NCI-H226 (cell line): ENCODE measurements at places on chromosomes 4 and X.
A peak's percentile ranks its signal among the peaks of the same experiment; 100 is the strongest.

- DNase-seq, result peak; percentile 86
These were observed 27.6 kb upstream of the CFAP299 start for GRCh38 chr4:80307774-80308465.

- DNase-seq, result no peak
These were observed 616 bp upstream of the KLHL34 start for GRCh38 chrX:21658746-21659145.

GRCh38 chrX:119273420-119274192 lies 37.5 kb downstream of the PGRMC1 start:
- DNase-seq, result no peak

GRCh38 chr4:4677556-4678522 lies 136.0 kb upstream of the STX18 start:
- DNase-seq, result no peak

DNA sequence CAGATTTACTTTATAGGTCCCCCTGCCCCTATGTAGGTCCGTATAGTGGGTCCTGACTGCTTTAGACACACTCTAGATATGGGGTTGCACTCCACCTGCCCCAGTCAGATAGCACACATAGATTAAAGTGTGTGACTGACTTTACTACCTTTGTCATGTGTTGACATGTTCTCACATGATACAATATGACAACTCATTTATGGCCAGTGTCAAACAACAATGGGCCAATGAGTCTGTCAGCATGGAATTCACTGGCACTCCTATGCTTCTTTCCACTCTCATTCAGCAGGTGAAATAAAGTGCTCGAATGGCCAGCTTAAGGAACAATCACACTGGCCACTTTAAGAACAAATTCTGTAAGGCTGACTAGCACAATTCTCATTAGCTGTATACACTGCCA lies 23.8 kb upstream of the FMR1NB start:
- no peak for DNase-seq

GRCh38 chrX:122625821-122626220 lies 558.3 kb upstream of the GRIA3 start:
- no peak for DNase-seq

DNA sequence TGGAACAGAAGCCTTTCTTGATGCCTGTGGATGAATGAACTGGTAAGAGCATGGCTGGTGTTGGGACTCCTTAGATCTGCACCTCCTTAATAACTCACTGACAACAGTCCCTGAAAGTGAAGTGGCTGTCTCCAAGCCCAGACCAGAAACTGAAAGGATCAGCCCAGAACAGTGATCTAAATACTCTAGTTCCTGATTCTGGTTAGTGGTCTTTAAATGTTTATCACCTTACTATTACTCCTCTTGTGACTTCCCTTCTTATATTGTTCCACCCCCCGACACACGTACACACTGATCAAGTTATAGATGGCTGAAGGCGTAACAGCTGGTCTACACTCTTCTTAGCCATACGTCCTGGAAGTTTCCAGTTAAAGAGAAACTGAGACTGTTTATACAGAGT lies 33.8 kb upstream of the ARMCX2 start:
- DNase-seq, result no peak

DNA sequence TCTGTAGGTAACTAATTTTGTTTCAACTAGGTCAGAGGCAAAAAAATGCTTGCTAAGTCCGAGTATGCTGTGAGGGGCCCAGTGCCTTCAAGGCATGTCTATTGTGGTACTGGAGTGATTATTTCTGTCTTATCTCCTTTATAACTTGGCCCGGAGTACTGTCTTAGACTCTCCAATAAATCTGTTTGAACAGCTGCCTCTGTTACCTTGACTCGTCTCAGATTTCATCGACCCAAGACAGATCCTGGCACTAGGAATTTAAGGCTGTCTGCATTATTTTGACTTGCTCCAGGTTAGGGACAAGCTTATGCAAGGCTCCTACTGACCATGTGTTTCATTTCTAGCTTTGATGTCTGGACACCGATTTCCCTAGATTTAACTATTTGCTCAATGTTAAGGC lies 41.1 kb upstream of the NKAP start:
- no peak for DNase-seq

DNA sequence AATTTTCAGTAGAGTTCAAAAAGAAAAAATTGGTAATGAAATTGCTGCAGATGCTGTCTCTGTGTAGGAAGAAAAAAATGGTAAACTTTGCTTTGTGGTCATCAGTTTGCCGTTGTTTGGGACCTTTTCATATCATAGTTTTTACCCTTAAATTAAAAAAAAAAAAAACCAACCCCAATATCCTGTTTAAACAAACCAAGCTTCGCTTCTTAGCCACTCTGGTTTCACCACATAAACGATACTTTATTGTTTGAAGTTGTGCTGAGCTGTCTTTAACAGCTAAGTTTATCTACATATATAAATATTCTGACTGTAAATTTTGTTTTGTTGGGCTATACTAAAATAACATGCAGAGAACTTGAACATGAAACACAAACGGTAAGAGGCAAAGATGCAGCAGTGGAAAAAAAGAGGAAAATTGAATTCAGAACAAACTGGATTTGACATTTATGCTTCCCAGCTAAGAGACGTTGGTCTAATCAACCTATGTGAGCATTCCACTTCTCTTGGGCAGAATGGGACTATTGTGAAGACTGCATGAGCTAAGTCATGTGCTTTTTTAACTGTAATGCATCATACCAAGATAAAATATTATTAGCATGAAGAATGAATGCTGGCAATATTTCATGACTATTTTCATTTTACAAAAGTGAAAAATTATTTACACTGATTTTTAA lies 15.7 kb upstream of the H2AZ1 start:
- DNase-seq, result no peak

DNA sequence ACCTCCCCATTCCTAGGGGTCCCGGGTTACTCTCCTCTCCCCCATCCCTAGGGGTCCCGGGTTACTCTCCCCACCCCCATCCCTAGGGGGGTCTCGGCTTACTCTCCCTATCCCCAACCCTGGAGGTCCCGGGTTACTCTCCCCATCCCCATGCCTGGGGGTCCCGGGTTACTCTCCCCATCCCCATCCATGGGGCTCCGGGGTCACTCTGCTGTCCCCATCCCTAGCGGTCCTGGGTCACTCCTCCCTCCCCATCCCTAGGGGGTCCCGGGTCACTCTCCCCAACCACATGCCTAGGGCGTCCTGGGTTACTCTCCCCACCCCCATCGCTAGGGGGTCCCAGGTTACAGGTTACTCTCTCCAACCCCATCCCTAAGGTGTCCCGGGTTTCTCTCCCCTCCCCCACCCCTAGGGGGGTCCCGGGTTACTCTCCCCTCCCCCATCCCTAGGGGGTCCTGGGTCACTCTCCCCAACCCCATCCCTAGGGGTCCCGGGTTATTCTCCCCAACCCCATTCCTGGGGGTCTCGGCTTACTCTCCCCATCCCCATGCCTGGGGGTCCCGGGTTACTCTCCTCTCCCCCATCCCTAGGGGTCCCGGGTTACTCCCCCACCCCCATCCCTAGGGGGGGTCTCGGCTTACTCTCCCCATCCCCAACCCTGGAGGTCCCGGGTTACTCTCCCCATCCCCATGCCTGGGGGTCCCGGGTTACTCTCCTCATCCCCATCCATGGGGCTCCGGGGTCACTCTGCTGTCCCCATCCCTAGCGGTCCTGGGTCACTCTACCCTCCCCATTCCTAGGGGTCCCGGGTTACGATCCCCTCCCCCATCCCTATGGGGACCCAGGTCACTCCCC lies 821 bp downstream of the ASMTL start:
- no peak for DNase-seq

DNA sequence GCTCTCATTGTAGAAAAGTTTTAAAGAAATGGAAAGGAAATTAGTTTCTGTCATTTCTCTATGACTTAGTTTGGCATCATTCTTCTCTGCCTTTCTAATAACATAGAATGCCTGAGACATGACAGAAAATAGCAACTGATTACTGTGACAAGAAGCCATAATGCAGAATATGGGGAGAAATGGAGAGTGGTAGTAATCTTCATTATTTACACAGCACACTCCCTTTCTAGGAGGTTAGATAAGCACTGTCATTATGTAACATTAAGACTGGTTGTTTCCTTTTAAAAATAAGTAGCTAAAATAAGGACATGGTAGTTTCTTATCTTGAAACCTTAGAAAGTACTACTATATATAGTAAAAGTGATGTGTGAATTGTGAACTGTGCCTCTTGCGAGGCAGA lies 1227.9 kb upstream of the PABPC4L start:
- no peak for DNase-seq

GRCh38 chrX:53684415-53685192 lies 1.9 kb downstream of the HUWE1 start:
- no peak for DNase-seq

- DNase-seq, result no peak
These were observed 32.3 kb upstream of the OCIAD2 start for GRCh38 chr4:48938831-48939230.

GRCh38 chr4:146520896-146521540 lies 722 bp downstream of the SLC10A7 start:
- DNase-seq, result peak; percentile 7

- DNase-seq, result no peak
These were observed 42.8 kb downstream of the AREG start for GRCh38 chr4:74487771-74488170.

- DNase-seq, result no peak
These were observed 214.9 kb downstream of the GASK1B start for GRCh38 chr4:157957905-157958304.

GRCh38 chr4:33996075-33996718 lies 2248.1 kb downstream of the ARAP2 start:
- DNase-seq, result no peak

DNA sequence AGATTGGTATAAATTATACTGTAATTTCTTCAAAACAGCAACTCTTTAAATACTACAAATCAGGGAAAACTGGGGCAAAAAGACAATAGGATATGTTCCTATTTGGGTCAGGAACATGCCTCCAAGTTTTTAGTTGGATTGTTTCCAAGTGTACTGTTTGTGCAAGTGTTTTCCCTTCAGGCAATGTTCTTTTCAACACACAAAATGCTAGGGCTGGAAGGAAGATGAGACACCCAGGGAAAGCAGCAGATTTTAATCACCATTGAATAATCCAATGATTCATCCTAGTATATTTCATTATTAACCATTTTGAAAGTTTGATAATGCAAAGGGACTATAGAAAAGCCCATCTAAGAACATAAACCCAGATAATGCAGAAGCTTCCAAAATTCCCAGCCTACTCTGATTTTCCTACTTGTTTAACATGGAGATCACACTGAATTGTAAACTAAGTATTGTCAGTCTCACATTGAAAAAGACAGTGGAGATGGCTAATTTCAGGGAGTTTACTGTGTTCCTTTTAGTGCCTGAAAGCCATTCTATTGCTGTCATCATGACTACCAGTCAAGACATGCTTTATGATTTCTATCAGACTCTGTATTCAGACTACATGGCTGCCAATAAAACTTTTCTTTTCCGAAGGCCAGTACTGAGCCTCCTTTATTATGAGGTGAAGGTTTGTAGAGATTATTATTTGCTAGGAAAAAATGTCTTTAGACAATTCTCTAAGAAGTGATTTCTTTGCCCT lies 38.6 kb downstream of the COL4A6 start:
- DNase-seq, result peak; percentile 66

GRCh38 chr4:154456240-154456639 lies 35.4 kb downstream of the DCHS2 start:
- no peak for DNase-seq

GRCh38 chrX:44962944-44963343 lies 90.0 kb downstream of the KDM6A start:
- no peak for DNase-seq
